ENCODE measurements at places on chromosomes 11 and 22. TPM values are rescaled to one million over a fixed set of nuclear protein-coding genes. Genes with fewer than 3 reads are reported as not detected.

Gene C1QTNF5
- 6.5 TPM for total RNA-seq

Gene HOATZ
- not detected for total RNA-seq

Gene EIF3F
- total RNA-seq, result 216 TPM

Gene VWCE
- 2.2 TPM for total RNA-seq

Gene MRTFA
- 44.9 TPM for total RNA-seq

Gene GLYATL2
- 0.97 TPM for total RNA-seq

Gene ZBTB16
- 0.32 TPM for total RNA-seq

Gene PNPLA5
- total RNA-seq, result not detected

Gene C11orf52
- total RNA-seq, result 0.32 TPM

Gene MN1
- 3.9 TPM for total RNA-seq

Gene AMOTL1
- total RNA-seq, result 25.9 TPM

Gene OR5P2
- under 0.01 TPM for total RNA-seq

Gene F2
- not detected for total RNA-seq

Gene CDHR5
- not detected for total RNA-seq

Gene NRXN2
- total RNA-seq, result 5.2 TPM

Gene TOP3B
- total RNA-seq, result 33.2 TPM

Gene TRIM66
- 6.4 TPM for total RNA-seq

Gene TYR
- not detected for total RNA-seq

Gene JOSD1
- total RNA-seq, result 62.2 TPM

Gene RCOR2
- total RNA-seq, result 1.7 TPM

Gene CARD10
- total RNA-seq, result 3.0 TPM

Gene OR8D1
- total RNA-seq, result 0.32 TPM

Gene BACE1-AS
- total RNA-seq, result 2.6 TPM

Gene MAJIN
- total RNA-seq, result not detected
